ENCODE measurements at places on chromosomes 4 and X.

- DNase-seq, result peak; percentile 37
Measured at GRCh38 chr4:23888421-23889319, 1.2 kb downstream of the PPARGC1A start.

GRCh38 chr4:64584981-64585557 lies 175.8 kb upstream of the TECRL start:
- DNase-seq, result no peak

DNA sequence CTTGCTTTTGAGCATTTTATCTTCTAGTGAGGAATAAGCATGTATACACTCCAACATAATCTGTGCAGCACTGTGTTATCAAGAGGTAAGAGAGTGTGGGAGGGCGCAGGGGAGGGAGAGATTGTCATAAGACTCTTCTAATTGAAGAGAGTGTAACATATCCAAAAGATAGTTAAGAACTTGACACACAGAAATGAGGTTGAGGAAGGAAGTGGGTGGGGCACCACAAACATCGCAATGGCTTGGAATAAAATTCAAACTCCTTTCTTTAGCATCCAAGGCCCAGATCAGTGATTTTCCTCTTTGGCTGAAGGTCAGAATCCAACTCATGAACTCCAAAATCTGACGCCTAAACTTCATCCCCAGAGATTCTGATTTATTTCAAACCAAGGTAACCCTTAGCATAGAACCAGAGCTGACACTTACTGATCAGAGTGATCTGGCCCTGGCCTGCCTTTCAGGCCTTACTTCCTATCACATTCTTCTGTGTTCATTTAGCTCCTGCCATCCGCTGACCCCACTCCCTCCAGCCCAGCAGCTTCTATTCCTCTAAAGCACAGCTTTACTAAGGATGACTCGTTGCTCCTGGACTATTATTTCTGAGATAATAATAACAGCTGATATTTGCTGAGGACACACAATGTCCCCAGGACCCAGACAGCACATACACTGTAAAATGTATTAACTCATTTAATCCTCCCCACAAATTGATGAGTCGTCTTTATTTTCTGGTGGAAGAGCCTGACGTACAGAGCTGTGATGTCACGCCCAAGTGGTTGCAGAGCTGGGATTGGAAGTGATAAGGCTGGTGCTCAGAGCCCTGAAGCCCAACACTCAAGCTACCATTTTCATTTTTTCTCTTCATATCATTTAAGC lies 10.6 kb upstream of the CTSO start:
- DNase-seq, result no peak

DNA sequence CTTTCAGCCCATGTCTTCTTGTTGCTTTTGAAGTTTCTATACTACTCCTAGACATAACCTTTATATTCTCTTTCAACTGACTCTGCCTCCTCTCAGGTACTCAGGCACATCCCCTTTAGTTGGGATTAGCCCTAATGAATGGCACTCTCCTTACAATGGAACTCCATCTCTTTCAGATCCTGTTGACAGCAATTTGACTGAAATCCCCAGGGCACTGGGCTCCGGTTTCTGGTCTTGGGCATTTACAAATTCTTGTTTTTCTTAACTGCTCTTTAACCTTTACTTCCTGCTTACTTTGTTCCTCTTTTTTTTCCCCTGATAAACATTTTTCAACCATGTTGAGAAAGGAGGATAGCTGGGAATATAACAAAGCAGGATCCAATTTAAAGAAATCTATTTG lies 68.9 kb downstream of the ENOX2 start:
- DNase-seq, result no peak

GRCh38 chr4:31204874-31205273 lies 484.7 kb downstream of the PCDH7 start:
- no peak for DNase-seq

DNA sequence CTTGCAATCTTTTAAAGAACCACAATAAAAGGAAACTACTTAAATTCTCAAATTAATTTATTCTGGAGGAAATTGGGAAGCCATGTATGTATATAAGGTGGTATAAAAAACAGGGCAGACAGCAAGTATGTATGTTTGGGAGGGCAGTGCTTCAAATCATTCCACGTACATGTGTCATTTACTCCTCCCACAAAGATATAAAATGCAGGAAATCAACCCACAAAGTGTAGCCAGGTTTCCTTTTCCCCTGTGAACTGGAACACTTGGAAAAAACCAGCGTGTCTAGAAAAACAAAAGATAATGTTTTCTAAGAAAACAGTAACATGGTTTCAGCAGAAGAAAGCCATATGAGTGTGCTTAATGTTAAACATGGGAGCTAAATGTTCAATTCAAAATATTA lies 156.7 kb upstream of the FAM47A start:
- no peak for DNase-seq

GRCh38 chr4:83558680-83559079 lies 22.8 kb downstream of the GPAT3 start:
- DNase-seq, result no peak

DNA sequence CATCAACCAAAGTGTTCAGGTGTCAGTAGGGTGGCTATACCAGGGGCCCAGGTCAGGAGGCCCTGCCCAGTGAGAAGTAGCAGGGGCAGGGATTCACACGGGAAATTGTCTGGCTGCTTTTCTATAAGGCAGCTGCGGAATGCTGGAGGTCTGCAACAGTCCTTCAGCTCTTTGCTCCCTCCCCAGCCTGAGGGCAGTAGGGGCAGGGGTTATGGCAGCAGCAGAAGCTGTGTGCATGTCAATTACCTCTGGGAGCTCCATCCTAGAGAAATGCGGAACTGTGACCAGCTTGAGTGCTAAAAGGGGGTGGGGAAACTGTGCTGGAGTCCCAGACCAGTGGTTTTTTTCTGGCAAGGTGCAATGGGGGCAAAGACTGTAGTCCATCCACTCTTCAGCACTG lies 810.4 kb downstream of the PCDH7 start:
- DNase-seq, result no peak

- DNase-seq, result no peak
Measured at GRCh38 chr4:184819786-184820185, 6.0 kb downstream of the ACSL1 start.

- DNase-seq, result no peak
Measured at GRCh38 chr4:109294468-109295020, 7.9 kb downstream of the COL25A1 start.

- no peak for DNase-seq
Measured at GRCh38 chr4:86652332-86652932, 58.3 kb downstream of the PTPN13 start.

DNA sequence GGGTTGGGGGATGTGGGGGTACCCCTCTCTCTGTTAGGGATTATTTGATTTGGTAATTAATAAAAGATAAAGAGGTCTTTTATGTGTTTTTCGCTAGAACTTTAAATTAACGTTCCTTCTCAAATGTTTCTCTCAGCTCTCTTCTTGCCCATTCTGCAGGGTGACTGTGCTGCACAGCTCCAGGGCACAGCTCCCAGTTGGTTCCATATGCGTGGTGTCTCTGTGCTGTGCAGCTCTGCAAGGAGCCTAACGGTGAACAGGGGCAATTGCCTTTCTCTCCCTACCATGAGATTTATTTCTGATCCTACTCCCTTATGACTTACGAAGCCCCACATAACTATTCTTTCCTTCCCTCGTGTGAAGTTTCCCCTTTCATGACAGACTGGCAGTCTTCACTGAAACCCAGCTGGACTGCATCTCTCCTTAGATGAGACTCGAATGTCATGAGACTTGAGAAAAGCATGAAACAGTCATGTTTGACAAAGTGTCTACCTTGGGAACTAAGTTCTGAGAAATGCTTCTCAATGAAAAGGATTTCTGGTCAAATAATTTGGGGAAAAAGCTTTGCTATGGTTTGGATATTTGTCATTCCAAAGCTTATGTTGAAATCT lies 50.2 kb upstream of the SPRY1 start:
- DNase-seq, result no peak

GRCh38 chrX:63350465-63350877 lies 661 bp downstream of the SPIN4 start:
- DNase-seq, result peak; percentile 31

DNA sequence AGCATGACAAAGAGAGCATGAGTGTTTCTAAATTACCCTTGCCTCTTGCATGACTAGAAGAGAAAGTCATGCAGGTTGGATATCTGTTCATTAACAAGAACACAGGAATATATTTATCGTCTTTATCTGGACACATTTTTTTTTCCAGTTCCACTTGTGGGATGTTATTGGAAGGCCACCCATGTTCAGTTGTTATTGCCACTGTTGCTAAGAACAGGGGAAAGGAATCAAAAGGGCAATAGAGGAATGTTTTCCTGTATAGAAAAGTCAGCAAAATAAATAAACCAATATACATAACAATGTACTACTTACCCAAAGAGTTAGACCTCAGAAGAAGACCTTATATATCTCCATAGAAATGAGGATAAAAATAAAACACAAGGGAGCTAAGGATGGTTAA lies 270.1 kb downstream of the QDPR start:
- DNase-seq, result no peak

DNA sequence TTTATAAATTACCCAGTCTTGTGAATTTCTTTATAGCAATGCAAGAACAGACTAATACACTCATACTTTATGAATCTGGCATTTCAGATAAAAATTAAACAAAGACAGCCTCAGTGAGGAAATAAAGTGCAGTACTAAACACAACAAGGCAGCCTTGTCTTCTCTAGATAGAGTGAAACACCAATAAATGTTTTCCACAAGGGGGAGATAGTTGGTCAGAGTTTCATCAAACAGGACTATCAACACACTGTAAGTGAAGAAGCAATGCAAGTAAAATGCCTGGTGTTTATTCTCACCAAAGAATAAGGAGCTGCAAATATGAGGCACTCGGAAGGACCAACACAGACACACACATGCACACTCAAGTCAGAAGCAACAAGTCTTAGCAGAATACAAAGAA lies 62.8 kb downstream of the FAM9B start:
- no peak for DNase-seq

DNA sequence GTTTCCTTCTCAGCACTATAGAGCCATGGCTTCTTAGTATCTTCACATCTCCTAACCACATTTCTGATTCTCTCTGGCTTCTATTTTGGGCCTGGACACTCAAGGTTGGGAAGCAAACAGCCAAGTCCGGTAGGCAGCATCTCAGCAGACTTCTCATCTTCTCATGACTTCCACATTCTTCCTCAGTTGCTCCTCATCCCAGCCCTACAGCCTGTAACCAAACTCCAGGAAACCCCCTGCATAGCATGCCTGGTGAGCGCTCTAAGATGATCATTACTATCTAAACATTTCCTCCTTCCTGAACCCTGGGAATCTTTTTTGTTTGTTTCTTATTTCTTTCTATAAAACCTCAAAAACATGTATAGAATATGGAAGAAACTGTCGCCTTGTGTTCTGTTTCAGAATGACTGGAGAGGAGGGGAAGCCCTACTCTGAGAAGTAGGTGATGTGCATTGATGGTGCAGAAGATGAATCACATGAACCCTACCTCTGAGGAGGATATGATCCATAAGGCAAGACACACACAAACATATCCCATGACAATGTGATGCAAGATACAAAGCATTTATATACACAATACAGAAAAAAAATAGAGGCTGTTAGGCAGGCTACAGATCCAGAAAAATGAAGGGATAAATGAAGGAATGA lies 219.8 kb upstream of the GYPA start:
- no peak for DNase-seq

DNA sequence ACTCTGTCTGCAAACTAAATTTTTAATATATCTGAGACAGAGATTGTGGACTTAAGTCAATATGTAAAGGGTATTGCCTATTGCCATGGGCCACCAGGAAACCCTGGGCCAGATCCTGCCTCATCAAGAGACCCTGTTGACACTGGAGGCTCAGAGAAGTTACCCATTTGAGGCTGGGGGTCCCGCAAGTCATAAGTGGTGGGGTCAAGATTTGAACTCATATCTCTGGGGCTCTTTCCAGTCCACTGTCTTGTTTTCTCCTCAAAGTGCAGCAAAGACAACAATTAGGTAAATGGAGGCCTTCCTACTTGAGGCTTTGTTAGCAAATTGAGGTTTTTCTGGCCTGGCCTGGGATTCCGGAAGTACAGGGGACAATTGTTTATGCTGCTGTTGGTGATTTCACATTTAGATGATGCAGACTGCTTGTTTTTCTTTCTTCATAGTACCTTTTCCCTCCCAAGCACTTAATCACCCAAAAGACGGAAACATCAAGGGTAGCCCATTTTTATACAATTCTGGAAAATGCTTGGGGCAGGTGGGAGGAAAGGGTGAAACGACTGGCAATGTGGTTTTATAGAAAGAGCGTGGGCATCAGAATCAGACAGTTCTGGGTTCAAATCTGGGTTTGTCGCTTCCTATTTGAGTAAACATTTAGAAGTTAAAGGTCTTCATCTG lies 160.0 kb downstream of the SMIM20 start:
- no peak for DNase-seq

- DNase-seq, result no peak
Measured at GRCh38 chrX:71545364-71545763, 12.5 kb downstream of the OGT start.

DNA sequence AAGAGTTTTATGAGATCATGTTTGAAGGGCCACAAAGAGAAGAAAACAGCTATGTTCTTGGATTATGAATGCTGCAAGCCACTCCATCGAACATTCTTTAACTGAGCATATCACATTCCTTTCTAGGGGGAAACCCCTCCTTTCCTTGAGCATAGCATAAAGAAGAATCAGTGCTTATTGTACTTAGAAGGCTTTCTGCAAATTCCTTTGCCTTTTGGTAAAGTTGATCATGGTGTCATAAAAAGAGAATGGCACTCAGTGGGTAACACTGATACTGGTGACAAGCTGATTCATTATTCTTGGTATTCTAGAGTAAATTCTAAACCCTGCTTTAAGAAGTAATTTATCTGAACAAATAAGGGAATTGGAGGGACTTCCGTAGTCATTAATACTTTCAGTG lies 88.5 kb upstream of the GPR34 start:
- no peak for DNase-seq

- peak; percentile 48 for DNase-seq
Measured at GRCh38 chrX:39813631-39814277, 284.0 kb downstream of the BCOR start.

GRCh38 chr4:98620087-98620784 lies 38.2 kb downstream of the TSPAN5 start:
- no peak for DNase-seq

GRCh38 chr4:183729430-183730328 lies 70.6 kb downstream of the TRAPPC11 start:
- no peak for DNase-seq

- DNase-seq, result no peak
Measured at GRCh38 chr4:185801471-185801870, 10.5 kb downstream of the SORBS2 start.

- DNase-seq, result no peak
Measured at GRCh38 chr4:106095408-106095807, 200.1 kb downstream of the NPNT start.

DNA sequence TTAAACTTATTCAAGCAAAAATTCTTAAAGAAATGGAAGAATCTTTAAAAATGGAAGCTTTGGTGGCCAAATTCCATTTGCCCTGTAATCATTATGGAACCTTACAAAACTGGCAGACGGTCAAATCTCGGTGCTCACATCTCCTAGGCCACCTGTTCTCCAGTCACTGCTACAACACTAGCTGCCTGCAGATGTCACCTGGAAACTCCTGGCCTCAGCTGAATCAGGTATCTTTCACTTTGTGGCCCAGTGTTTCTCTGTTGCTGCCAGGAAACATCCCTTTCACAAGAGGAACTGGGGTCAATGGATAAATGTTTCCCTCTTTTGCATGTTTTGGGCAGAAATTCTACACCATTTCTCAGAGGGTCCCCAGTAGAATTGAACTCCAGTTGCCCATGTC lies 4.2 kb upstream of the CXCL3 start:
- DNase-seq, result no peak
